ENCODE measurements at places on chromosomes 2 and 18. TPM values are rescaled to one million over a fixed set of nuclear protein-coding genes. Genes with fewer than 3 reads are reported as not detected.

DNA sequence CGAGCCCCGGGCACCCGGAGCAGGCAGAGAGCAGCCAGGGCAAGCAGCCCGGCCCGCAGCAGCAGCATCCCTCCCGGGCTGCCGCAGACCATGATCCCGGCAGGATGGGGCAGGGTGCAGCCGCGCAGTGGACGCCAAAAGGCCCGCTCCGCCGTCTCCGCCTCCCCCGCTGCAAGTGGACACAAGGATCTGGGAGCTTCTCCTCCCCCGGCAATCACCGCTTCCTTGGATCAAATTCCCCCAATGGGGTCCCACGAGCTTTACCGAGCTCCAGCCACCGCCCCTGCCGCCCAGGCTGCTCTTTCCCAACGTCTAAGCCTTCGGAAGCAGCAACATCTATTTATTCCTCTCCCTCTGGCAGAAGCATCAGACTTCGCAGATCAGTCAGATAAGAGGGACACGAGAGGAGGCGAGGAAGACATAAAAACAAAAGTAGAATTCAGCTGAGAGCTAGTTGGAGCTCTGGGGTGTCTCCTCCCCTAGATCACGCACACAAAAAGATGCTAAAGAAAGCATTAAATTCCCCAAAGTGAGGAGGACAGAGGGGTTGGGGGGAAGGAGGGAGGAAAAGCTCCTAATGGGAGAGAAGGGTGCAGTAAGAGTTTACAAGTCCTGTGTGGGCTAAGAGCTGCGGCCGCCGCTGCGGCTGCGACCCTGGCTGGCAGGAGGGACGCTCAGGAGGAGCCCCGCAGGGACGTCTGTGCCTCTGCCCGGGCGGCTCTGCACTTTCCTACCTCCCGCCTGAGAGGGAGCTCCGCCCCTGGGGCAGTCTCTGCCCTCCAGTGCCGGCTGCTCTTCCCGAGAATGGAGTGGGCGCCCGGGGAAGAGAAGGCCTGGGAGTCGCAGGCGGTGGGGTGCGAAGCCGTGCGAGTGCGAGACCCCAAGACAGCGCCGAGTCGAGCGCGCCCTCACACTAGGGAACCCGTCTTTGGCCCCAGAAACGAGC, at the start of gene FRZB:
FRZB (minus strand) TSS at position 177 of the 946 bp plus-strand sequence; CDS start at position 92, 85 bp downstream.
- H3K36me3 ChIP-seq = no peaks in the 10 kb centered on the region
- H3K27me3 ChIP-seq = peaks cover 3% of the 10 kb centered on the region
- no peaks in the 10 kb centered on the region for H3K4me1 ChIP-seq
- H3K27ac ChIP-seq = no peak within 1 kb of the TSS

GRCh38 chr2:105697781-105698449, 46.8 kb upstream of the NCK2 start:
- DNase-seq = no peak
- no peak overlapping the region for H3K27ac ChIP-seq
- H3K36me3 ChIP-seq = no peaks in the 10 kb centered on the region
- H3K4me1 ChIP-seq = no peaks in the 10 kb centered on the region
- no peaks in the 10 kb centered on the region for H3K27me3 ChIP-seq
- H3K4me3 ChIP-seq = no peak overlapping the region

Gene GTF2A1L
- not detected for total RNA-seq

Gene KCNK3
- total RNA-seq = not detected

GRCh38 chr2:211611061-211611518, 927.5 kb downstream of the ERBB4 start:
- H3K4me1 ChIP-seq = peaks cover 5% of the 10 kb centered on the region
- no peaks in the 10 kb centered on the region for H3K36me3 ChIP-seq

DNA sequence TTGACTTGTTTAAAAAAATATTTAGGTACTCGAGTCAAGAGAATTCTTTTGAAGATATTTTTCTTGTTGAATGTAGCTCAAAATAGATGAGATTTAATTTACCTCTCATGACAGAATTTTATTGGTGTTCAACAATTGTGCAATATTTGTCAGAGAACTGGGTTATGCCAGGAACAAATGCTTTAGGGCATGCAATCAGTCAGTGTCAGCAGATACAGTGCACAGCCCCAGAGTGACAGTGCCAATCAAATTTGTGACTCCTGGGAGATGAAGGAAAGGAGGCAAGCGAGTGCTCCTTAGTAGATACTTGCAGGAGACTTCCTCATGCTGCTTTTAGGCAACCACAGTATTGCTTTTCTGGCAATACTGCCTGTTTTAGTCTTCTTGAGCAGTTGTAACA, 81.2 kb upstream of the DSEL start:
- no peak overlapping the region for H3K4me3 ChIP-seq
- H3K27me3 ChIP-seq = no peaks in the 10 kb centered on the region
- no peak overlapping the region for H3K27ac ChIP-seq
- no peaks in the 10 kb centered on the region for H3K4me1 ChIP-seq
- H3K36me3 ChIP-seq = peaks cover 43% of the 10 kb centered on the region

DNA sequence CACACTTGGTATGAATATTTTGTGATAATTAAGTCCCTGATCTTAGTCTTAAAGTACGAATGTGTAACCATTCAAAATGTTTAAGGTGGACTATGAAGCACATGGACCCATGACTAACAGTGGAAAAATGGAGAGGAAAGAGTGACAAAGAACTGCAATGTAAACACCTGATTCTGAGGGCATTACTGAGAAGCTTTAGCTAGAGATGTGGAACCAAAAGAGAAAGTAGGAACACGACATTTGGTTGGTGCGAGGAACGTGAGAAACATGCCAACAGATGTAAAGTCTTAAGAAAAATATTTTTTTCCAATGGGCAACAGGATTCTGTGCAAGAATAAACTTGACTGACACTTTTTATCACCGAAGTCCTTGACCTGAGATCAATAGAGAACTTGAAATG, 1618.6 kb downstream of the DPP10 start:
- no peak for DNase-seq
- H3K27me3 ChIP-seq = no peaks in the 10 kb centered on the region
- no peak overlapping the region for H3K4me3 ChIP-seq
- H3K4me1 ChIP-seq = no peaks in the 10 kb centered on the region

Gene SATB2
- total RNA-seq = 23.0 TPM

Measured in H9 (cell line).